Endothelial cell (in vitro differentiated cells): ENCODE measurements at places on chromosomes 2 and 18. TPM values are rescaled to one million over a fixed set of nuclear protein-coding genes. Genes with fewer than 3 reads are reported as not detected.

DNA sequence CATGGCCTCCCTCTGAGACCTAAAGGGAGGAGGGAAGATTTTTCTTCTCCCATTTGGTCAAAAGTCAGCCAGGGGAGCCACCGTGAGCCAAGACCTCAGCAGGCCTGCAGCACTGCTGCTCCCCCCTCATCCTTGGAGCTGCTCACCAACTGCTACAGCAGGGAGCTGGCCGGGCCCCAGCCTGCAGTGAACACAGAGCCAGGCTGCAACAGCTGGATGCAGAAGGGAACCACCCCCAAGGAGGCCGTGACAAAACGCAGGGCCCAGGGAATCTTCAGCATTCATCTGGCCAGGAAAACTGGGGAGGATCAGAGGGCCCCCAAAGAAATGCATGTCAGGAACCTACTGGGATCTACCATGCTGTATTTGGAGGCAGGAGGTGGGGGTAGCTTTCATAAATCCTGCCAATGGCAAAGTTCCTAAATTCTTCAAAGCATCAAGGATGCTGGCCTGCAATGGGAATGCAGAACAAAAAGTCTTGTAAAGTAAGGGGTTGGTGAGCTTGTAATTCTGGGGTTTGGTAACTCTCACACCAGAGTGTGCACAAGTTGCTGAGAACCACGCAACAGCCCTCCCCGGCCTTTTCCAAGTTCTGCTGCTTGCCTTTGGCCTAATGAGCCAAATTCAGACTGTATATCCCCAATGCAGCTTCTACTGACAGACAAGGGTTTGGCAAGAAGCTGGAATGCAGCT lies 61.0 kb downstream of the CACNB4 start:
- DNase-seq, result no peak
- H3K4me3 ChIP-seq, result no peak overlapping the region
- H3K4me1 ChIP-seq, result peaks cover 11% of the 10 kb centered on the region
- H3K27ac ChIP-seq, result peak overlapping the region; percentile 67
- H3K36me3 ChIP-seq, result peaks cover 3% of the 10 kb centered on the region

GRCh38 chr2:158269143-158269542 lies 167.5 kb downstream of the UPP2 start:
- no peak overlapping the region for H3K4me3 ChIP-seq
- H3K27ac ChIP-seq, result no peak overlapping the region
- H3K36me3 ChIP-seq, result no peaks in the 10 kb centered on the region

- H3K27me3 ChIP-seq, result peaks cover 18% of the 10 kb centered on the region
- peak overlapping the region; percentile 74 for H3K27ac ChIP-seq
- no peak for DNase-seq
Measured at GRCh38 chr2:20596973-20597859, 53.7 kb downstream of the HS1BP3 start.

The ABHD1 gene
- total RNA-seq, result 0.31 TPM

The CMPK2 gene
- 0.49 TPM for total RNA-seq

The LCLAT1 gene
- total RNA-seq, result 20.9 TPM

GRCh38 chr2:167471734-167472133 lies 583.5 kb downstream of the XIRP2 start:
- H3K27ac ChIP-seq, result no peak overlapping the region
- no peak overlapping the region for H3K4me3 ChIP-seq
- no peaks in the 10 kb centered on the region for H3K4me1 ChIP-seq
- H3K27me3 ChIP-seq, result no peaks in the 10 kb centered on the region
